Inflammatory macrophage (primary cell): ENCODE measurements at places on chromosomes 7 and 10.

DNA sequence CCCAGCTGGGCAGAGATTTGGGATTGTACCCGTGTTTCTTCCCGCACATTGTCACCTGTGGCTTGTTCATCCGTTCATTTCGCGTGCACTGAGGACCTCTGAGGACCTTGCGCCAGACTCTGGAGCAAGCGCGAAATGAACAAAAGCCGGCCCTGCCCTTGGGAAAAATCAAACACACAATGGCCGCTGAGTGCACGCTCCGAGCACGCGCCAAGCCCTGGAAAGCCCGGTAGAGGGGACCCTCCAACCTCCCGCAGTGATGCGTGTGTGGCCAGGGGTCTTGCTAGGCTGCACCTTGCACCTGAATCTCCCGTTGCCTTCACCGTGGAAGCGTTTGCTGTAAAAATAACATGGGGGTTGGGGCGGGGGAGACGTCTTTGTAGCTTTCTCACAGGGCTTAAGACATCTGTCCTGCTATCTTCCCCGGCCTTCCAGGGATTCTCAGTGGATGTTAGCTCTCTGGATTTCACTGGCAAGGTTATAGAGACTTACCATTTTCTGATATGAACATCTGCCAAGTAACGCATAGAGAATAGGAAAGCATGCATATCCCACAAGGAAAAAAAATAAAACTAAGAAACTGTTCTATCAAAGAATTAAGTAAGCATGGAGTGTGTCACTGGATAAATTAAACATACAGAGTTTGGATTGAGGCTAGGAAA lies 37.3 kb downstream of the ZNF777 start:
- DNase-seq, result no peak

DNA sequence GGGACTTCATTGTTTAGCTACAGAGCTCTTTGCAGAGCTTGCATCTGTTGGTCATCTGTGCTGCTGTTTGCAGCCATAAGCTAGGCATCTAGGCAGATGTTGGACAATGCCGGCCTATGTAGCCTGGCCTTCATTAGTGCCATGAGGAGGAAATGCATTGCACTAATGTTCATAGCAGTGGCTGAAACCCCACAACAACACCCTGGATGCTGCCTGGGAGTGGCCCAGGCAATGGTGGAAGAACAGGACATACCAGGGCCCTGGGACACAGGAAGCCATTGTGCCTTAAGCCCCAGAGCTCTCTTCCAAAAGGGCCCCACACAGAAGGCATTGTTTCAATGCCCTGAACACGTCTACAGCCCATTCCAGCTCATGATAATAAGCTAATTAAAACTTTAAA lies 131.5 kb upstream of the LYZL1 start:
- no peak for DNase-seq

GRCh38 chr10:34644224-34644623 lies 170.9 kb downstream of the PARD3 start:
- DNase-seq, result no peak

DNA sequence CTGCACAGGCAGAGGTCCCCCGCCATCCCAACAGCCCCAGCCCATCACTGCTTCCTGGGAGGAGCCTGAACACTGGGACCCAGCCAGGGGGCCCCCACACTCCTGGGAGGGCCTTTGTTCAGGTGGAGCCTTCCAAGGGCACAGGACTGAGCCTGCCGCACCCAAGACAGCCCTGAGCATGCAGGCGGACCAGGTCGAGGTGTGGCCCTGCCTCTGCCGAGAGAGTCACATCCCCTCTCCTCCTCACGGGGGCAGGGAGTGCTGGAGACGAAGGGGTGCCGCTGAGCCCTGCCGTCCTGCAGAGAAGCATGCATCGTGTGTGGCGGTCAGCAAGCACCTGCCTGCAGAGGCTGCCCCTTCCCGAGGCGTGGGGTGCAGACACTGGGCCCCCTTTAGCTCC lies 7.3 kb upstream of the MAFK start:
- no peak for DNase-seq

DNA sequence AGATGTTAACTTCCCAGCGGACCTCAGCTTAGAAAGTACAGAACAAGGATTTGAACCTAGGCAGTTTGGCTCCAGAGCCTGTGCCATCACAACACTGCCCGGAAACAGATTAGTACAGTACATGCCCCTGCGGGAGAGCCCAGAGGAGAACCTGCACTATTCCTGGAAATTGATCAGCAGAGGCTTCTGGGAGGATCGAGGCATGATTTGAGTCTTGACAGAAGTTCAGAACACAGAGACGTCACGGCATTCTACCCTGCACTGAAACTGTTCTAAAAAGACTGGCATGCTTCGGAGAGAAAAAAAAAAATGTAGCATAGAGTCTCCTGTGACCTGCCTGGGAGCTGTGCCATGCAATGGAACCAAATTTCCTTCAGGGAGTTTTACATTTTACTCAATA lies 9.2 kb upstream of the IL6 start:
- DNase-seq, result no peak
